ENCODE measurements at places on chromosomes 12 and 14. TPM values are rescaled to one million over a fixed set of nuclear protein-coding genes. Genes with fewer than 3 reads are reported as not detected.

DNA sequence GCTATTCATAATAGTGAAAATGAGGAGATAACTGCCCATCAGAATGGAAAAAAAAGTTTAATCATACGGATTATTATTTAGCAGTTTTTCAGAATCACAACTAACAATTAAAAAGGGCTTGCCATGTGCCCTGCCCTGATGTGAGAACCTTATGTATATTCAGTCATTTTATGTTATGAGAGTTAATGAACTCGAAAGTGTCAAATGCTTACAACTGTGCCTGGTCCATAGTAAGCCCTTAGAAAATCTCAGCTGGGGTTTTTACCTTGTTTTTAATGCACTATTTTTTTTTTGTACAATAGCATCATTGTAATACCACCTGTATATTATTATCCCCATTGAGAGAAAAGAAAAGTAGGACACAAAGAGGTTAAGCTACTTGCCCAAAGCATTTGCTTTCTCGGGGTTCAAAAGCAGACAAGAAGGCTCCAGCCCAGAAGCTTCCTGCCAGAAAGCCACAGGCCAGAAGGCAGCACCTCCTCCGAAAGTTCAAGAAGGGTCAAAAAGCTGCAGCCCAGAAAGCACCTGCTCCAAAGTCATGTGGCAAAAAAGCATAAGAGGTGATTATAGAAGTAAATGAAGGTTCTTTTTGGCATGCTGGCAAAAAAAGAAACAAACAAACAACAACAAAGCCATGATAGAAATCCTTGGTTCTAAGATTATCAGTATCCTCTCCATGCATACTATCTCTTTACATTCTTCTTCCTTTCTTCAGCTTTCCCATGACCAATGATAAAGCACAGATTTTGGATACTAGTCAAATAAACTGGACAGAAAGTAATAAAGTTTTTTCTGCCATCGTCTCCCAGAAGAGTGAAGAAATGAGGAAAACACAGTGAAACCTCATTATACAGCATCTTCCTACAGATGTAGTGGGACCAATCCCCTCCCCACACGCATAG lies 59.1 kb upstream of the NAP1L1 start:
- no peak overlapping the region for H3K27ac ChIP-seq
- H3K27me3 ChIP-seq = no peaks in the 10 kb centered on the region
- no peak overlapping the region for H3K4me3 ChIP-seq

DNA sequence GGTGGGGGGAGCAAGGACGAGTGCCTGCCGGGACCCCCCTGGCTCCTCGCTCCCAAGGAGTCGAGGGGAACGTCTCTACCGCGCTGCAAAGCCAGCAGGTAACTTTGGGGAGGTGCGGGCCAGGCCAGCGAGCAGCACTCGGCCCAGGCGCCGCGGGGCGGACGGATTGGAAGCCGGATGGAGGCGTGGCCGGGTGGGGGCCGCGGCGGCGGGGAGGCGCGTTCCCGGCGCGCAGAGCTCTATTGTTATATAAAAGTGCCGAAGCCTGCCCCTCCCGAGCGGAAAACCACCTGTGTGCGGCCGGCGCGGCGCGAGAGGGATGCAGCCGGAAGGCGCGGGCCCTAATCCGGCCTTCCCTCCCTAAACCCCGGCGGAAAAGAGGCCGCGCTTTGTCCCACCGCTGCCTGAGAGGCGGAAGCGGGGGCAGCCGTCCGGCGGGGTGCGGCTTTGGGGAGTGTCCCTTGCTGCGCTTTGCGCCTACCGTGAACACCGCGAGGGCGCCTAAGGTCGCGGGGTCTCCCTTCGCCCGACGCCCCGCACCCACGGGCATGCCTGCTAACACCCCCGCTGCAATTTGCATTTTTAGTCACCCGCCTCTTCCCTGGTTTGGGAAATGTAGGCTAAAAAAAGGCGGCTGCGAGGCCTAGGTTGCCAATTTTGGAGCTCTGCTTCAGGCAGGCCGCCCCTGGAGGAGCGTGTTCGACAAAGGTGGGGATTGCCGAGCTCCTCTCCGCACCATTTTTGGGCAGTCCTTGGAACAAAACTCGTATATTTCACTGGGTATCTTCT lies 1.7 kb upstream of the DUSP6 start:
- peak overlapping the region; percentile 76 for H3K4me3 ChIP-seq
- DNase-seq = peak; percentile 69

DNA sequence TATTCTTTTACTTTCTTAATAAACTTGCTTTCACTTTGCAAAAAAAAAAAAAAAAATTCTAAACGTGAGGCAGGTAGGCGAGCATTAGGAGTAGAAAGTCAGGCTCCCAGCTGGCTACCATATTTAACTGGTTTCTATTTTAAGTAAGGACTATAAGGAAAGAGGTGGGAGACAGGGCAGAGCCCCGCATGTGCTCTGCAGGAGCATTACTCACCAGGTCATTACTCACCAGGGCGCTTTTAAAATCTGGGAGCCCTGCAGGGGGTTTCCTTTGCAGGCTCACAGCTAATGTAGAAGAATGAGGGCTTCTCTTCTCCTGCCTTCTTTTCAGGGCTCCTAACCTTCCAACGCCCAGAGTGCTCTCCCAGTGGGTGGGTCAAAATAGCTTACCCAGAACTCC lies 14.0 kb upstream of the DPF3 start:
- H3K36me3 ChIP-seq = no peaks in the 10 kb centered on the region
- no peaks in the 10 kb centered on the region for H3K4me1 ChIP-seq
- DNase-seq = no peak
- no peak overlapping the region for H3K4me3 ChIP-seq
- no peak overlapping the region for H3K27ac ChIP-seq
- H3K27me3 ChIP-seq = peaks cover 14% of the 10 kb centered on the region

MGP gene
- polyA plus RNA-seq = 93.5 TPM

DNA sequence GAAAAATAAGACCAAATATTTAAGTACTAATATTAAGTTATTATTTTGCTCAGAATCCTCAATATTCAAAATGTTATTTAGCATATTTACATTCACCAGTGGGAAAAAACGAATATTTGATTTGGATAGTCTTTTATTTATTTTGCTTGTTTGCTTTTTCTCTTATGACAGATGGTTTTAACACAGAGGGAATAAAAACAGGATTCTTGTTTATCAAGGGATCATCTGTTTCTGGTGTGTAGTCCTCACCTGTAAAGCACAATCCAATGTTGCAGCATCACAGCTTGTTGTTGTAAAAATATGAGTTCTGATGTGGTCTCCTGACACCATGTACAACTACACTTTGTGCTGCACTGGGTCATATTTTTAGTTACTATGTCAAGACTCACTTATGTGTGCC lies 103.9 kb downstream of the AVPR1A start:
- H3K4me1 ChIP-seq = no peaks in the 10 kb centered on the region
- no peak overlapping the region for H3K4me3 ChIP-seq
- H3K27ac ChIP-seq = no peak overlapping the region
- H3K36me3 ChIP-seq = no peaks in the 10 kb centered on the region
- H3K27me3 ChIP-seq = no peaks in the 10 kb centered on the region
- no peak for DNase-seq

- H3K4me3 ChIP-seq = no peak overlapping the region
- H3K36me3 ChIP-seq = no peaks in the 10 kb centered on the region
- no peaks in the 10 kb centered on the region for H3K27me3 ChIP-seq
- H3K4me1 ChIP-seq = no peaks in the 10 kb centered on the region
- no peak overlapping the region for H3K27ac ChIP-seq
- no peak for DNase-seq
Measured at GRCh38 chr12:128004383-128004938, 262.5 kb upstream of the TMEM132C start.

Measured in left lung (tissue), 14 donors.